ENCODE measurements at places on chromosomes 5 and 9.

DNA sequence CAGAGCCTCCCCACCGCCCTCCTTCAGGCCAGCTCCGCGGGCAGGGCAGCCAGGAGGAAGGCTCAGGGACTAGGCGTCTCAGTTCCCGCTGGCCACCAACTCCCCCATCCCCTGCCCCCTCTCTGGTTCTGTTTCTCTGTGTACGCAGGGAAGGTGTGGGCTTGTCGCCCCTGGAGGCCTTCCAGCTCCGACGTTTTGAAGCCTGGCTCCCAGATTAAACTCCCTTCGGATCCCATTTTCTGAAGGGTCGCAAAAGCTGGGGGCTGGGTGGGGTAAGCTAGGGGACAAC, 346 bp downstream of the ATOX1 start:
- DNase-seq = no peak

- DNase-seq = peak; percentile 32
Measured at GRCh38 chr5:150778517-150779396, at the start of gene SMIM3. TSS of gene SMIM3 (plus strand) at chr5:150778757. CDS start at chr5:150795441, 16,684 bp downstream.

DNA sequence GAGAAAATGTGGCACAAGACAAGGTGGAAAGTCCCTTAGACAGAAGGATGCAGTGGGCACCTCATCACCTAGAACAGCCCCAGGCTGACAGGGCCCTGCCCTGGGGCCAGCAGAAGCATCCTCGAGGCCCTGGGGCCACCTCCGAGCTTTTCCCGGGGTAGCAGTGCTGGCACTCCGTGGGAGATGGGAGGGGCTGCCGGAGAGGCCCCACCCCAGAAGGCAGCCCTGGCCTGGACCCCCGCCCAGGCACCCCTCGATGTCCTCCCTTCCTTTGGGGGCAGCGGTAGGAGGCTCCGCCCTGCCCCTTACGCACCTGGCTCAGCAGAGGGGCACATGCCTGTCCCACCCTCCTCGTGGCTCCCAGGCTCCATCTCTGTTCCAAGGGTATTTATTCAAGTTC, 17.7 kb upstream of the NSMF start:
- DNase-seq = no peak

DNA sequence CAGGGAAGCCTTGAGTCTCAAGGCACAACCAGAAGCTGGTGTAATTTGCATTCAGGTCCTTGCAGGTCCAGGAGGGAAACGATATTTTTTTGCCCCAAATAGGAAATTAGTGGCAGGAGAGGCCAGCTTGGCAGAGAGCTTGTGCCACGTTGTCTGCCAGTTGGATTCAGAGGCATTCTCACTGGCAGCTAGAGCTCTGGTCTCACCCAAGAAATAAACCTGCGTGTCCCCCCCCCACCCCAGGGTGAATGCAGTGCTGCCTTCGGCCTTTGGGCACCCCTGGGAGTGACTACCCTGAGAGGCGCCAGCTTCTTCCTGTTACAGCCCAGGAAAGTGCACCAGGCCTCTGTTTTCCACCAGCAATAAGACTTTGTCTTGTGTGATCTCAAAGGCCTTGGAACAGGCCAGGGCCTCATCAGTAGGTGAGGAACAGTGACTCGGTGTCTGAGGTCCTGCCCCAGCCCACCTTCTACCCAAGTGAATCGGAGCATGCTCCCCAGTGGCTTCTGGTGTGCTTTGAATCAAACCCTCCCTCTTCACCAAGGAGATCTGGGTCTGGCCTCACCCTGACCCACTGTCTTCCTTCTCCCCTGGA, 68.4 kb downstream of the HSPA4 start:
- no peak for DNase-seq

- no peak for DNase-seq
Measured at GRCh38 chr9:135821733-135822373, 85.5 kb downstream of the CAMSAP1 start.

DNA sequence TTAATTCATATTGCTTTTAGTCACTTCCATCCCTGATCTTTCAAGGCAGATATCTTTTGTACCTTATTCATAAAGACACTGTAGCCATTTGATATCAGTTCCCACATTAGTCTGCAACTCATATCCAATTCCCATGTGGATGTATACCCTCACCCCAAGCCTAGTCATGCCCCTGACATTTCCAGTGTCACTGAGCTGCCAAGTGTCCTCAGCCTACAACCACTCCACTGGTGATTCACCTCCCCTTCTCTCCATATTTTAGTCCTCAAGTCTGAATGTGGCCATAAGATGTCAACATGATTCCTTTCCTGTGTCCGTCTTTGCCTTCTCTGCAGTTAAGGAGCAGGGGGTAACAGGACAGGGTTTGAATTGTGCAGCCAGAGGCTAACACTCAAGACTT, 346.9 kb downstream of the RAB3C start:
- no peak for DNase-seq

- DNase-seq = no peak
Measured at GRCh38 chr5:32720300-32720699, 9.2 kb downstream of the NPR3 start.

GRCh38 chr5:36778336-36778735, 98.2 kb upstream of the NIPBL start:
- no peak for DNase-seq

DNA sequence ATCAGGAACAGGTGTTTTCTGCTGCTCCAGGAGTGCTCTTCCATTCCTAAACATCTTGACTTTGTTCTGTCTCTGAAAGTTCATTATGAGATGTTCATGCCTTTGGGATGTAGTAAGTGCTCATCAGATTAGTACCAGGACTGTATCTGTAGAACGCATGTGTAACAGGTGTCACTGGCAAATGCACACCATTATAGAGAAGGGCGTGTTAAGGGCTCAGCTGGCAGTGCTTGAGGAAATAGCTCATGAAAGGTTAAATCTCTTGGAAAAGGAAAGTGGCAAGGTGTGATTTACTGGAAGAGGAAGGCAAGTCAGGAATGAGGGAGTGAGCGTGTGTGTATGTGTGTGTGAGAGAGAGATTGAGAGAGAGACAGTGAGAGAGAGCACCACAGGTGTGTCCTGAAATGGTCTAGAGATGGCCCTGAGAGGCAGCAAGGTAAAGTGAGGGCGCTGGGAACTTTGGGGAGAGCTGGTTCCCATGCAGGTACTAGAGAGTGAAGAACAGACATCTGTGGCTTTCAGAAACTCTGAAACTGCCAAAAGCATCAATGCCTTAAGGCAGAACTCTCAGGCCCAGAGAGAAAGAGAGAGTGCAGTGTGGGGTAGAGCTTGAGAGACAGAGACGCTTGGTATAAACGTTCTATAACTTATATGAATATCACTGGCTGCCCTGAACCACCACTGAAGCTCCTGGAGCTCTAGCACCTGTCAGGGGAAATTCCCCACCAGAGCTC, 13.7 kb upstream of the CXCL14 start:
- DNase-seq = no peak

DNA sequence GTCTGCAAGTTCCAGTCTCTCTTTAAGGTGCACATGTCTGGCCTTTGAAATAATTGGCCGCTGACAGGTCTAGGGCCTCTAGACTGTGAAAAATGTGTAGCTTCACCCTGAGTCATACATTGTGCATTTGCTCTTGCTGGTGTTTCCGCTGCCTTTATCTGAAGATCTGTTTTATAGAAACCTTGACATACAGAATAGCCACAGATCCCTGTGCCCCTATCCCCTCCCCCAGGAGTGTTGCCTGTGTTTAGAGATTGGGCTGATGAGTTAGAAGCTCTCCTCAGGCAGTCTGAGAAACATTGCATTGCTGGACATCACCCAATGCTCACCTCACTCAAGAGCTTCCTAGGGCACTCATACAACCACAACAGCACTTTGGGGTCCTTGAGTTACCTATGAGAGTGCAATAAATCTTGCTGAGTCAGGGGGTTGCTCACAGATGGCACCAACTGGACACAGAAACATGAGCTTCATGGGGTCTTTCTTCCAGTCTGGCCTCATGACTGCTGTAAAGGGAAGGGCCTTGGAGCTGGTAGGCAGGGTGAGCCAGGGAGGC, 3.8 kb upstream of the ZNF782 start:
- DNase-seq = no peak
